MG63 (cell line): ENCODE measurements at places on chromosomes 3 and 15. TPM values are rescaled to one million over a fixed set of nuclear protein-coding genes. Genes with fewer than 3 reads are reported as not detected.

Gene ADIPOQ
- total RNA-seq = not detected in 2 replicates

Gene USP50
- not detected in 2 replicates for total RNA-seq

Gene ERICH6
- total RNA-seq = 0.66 TPM in 1 of 2 replicates, not detected in the other

Gene WDR93
- 0.13 TPM in 1 of 2 replicates, not detected in the other for total RNA-seq

Gene TPRG1
- total RNA-seq = 0.16 and 0.81 TPM in 2 replicates

Gene ALDH1A3
- 879 and 1,090 TPM in 2 replicates for total RNA-seq

Gene TASOR
- 24.1 and 49.1 TPM in 2 replicates for total RNA-seq

Gene ISL2
- total RNA-seq = 0.27 and 3.6 TPM in 2 replicates

Gene MGLL
- total RNA-seq = 28.8 and 29.0 TPM in 2 replicates

Gene MKRN2
- 15.8 and 25.5 TPM in 2 replicates for total RNA-seq

- peak; percentile 39 for DNase-seq
Observed at GRCh38 chr15:20645956-20646355, 104.4 kb upstream of the GOLGA6L6 start.

GRCh38 chr3:111764645-111765091, 94.4 kb upstream of the PHLDB2 start:
- DNase-seq = peak; percentile 76

GRCh38 chr3:45412763-45413162, 24.4 kb downstream of the LARS2 start:
- no peak for DNase-seq

DNA sequence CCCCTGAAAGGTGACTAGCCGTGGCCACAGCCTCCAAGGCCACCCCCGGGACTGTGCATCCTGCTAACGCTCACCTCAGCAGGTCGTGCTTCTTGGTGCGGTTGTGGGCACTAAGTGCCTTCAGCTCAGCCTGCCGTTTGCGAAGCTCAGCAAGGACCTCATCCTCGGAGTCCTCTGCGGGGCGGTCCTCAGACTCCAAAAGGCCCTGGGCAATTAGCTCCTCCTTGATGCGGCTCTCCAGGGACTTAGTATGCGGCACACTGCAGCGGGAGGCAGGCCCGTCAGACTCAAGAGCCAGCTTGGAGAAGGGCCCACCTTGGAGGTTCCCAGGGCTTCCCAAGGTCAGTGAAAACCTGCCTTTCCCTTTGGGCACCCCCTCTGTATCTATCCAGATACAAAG, 8.3 kb downstream of the TADA3 start:
- no peak for DNase-seq

- DNase-seq = no peak
Observed at GRCh38 chr3:166613365-166613764, 766.7 kb downstream of the ZBBX start.

DNA sequence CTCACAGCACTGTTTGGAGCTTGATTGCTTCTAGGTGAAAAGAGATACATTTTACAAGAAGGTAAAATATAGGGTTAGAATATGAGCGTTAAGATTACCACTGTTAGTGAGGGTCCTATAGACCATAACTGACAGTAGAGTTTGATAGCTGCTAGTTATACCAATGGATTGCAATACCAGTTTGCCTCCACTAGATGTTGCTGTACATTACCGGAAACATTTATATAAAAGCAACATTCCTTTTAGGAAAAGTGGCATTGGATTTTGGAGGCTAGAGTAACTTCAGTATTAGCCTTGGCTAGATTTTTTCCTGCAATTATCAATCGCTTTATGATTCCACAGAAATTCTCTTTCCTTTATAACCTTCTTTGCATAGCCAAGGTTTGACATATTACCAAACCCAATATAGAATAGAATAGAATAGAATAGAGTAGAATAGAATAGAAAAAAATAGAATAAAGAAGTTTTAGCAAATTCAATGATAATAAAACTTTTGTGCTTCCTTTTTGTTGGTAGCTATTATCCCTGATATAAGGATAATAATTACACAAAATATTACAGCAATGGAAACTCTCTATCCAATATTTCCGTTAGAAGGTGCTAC, 1093.6 kb upstream of the ALCAM start:
- DNase-seq = no peak

DNA sequence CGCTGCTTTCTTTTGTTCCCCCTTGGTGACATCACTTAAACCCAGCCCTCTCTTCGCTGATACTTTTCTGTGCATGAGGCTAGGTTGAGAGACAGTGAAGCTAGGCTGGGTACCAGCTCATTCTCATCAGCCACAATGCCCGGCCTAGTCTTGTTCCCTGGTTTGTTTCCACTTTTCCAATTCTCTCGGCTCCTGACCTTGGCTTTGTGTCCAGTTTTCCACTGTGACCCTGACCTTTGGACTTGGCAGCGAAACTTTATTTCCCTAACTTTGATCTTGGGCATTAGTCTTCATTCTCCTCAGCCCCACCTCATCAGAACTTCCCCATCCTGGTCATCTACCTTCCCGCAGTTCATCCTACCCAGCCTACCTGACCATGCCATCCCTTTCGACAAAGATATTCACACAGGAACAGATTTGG, 908 bp upstream of the ADPGK start:
- peak; percentile 39 for DNase-seq

DNA sequence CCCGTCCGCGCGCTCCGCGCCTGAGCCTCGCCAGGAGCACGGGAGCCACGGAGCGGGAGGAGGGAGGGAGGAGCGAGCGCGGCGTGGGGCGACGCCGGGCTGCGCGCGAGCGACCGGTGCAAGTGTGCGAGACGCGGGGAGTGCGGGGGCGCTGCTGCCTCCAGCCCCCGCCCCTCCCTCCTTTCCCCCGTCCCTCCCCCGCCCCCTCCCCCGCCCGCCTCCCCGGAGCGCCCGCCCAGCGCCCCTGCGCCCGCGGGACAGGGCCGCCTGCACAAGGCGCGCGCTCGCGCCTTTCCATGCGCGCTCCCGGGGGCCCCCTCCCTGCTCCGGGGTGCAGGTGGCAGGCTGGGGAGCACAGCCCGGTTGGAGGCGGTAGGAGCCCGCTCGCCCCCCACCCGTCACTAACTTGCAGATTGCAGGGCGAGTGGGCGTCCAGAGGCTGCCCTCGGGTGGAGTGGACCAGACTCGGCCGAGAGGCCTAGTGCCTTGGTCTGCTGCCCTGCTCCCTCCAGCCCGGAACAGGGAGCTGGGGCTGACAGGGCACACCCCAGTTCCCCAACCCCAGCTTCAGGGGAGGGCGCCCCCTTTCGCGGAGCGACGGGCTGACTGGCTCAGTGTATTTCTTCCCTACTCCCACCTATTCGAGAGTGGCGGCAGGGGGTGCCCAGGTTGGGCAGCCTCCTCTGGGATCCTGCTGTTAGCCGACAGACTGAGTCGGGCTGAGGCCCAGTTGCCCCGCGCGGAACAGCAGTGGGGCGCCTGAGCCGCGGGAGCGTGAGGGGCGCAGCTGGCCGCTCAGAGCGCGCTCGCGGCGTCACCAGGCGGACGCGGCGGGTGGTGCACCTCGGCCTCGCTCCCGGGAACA, at the start of gene WNT7A:
Gene WNT7A (minus strand): TSS at position 126 of the 865 bp plus-strand sequence. CDS start 255 bp downstream, outside the sequence.
- DNase-seq = peak; percentile 36

GRCh38 chr3:173217127-173217526, 76.1 kb upstream of the SPATA16 start:
- DNase-seq = peak; percentile 45

- DNase-seq = no peak
Observed at GRCh38 chr3:128422762-128423524, 43.7 kb downstream of the DNAJB8 start.

GRCh38 chr3:186152889-186153292, 44.0 kb upstream of the ETV5 start:
- no peak for DNase-seq

- peak; percentile 58 for DNase-seq
Observed at GRCh38 chr3:101675709-101676215, 1.2 kb downstream of the ZBTB11 start.

DNA sequence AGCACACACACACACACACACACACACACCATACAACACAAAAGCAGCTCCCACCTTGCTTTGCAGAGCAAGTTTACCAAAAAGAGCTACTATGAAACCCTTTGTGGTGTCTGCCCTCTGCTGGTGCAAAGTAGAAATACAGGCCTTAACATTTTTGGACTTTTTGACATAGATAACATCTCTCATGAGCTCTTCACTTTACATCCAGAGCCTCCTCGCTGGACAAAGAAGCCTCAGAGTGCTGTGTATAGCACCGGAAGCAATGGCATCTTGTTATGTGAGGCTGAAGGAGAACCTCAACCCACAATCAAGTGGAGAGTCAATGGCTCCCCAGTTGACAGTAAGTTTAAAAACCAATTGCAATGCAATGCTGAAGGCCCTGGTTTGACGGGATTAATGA, 157.9 kb downstream of the CHL1 start:
- DNase-seq = peak; percentile 11

DNA sequence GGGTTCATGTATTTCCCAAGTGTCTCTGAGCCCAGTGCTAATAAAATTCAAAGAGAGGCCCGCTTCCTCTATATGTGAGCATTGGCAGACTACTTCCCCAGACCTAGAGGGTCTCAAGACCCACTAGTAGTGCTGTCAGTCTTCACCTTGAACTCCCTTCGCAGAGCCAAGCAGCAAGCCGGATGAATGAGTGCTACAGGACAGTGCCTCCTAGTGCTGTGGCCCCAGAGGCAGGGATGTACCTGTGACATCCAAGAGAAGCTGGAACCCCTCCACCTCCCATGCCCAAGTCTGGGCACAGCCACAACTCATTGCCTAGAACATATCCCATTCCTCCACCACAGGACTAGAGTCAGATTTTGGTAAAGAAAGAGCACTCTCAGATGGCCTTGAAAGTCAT, 37.2 kb upstream of the MASP1 start:
- DNase-seq = no peak

- peak; percentile 84 for DNase-seq
Observed at GRCh38 chr3:156605686-156606605, 51.0 kb upstream of the SSR3 start.
